ENCODE measurements at places on chromosomes 13 and 19. TPM values are rescaled to one million over a fixed set of nuclear protein-coding genes. Genes with fewer than 3 reads are reported as not detected.

DNA sequence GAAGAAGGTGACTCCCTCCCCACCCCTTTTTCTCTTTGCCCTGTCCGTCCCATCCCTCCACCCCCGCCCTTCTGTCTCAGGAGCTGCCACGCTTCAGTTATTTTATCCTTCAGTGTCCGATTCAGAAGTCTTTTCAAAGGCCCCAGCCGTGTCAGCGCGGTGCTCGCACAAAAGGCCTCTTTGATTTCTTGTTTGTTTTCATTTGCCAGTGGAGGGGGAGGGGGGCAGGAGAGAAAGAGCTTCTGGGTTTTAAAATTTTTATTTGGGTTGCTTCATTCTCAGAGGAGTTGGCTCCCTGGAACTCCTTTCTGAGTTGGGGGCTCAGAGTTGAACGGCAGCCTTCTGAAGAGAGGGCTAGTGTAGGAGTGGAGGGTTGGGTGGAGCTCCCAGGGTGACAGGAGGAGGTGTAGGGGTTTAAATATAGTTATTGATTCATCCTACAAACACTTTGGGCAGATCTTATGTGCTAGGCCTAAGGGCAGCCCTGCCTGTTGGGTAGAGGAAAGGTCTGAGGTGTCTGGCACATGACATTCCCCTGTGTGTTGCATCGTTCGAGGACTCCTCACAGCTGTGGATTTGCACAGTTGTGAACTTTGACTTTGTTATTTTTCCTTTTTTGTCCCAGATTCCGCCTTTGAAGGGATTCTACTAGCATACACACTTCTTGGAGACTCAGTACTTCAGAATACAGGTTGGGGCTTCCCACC lies 36.8 kb downstream of the NFIX start:
- no peak for DNase-seq
- peaks cover 13% of the 10 kb centered on the region for H3K4me1 ChIP-seq
- H3K4me3 ChIP-seq, result no peak overlapping the region
- H3K27me3 ChIP-seq, result no peaks in the 10 kb centered on the region
- H3K27ac ChIP-seq, result no peak overlapping the region

- H3K27me3 ChIP-seq, result no peaks in the 10 kb centered on the region
- H3K4me1 ChIP-seq, result no peaks in the 10 kb centered on the region
- no peaks in the 10 kb centered on the region for H3K36me3 ChIP-seq
- H3K4me3 ChIP-seq, result no peak overlapping the region
- no peak overlapping the region for H3K27ac ChIP-seq
Measured at GRCh38 chr19:22622901-22623840, 11.0 kb upstream of the ZNF492 start.

GRCh38 chr13:100560498-100561157 lies 28.0 kb downstream of the GGACT start:
- no peak overlapping the region for H3K27ac ChIP-seq
- no peak for DNase-seq
- no peak overlapping the region for H3K4me3 ChIP-seq
- H3K27me3 ChIP-seq, result no peaks in the 10 kb centered on the region
- no peaks in the 10 kb centered on the region for H3K36me3 ChIP-seq

SLC25A42 gene
- total RNA-seq, result 6.2 TPM

GRCh38 chr13:32228330-32229041 lies 86.7 kb downstream of the ZAR1L start:
- no peak for DNase-seq
- H3K4me3 ChIP-seq, result no peak overlapping the region
- no peaks in the 10 kb centered on the region for H3K27me3 ChIP-seq

ZNF726 gene
- total RNA-seq, result 4.7 TPM

GRCh38 chr13:102710261-102710679 lies 15.4 kb upstream of the METTL21C start:
- H3K27ac ChIP-seq, result no peak overlapping the region
- no peak for DNase-seq
- H3K27me3 ChIP-seq, result no peaks in the 10 kb centered on the region
- no peak overlapping the region for H3K4me3 ChIP-seq
- no peaks in the 10 kb centered on the region for H3K36me3 ChIP-seq
